Posterior cingulate gyrus (tissue), 11 donors: ENCODE measurements at places on chromosomes 2 and 18.

GRCh38 chr18:45166836-45167551 is 448.3 kb upstream of the SLC14A2 start:
- DNase-seq: no peak

- DNase-seq: no peak
These were observed 182.6 kb downstream of the BCL11A start for GRCh38 chr2:60370814-60371213.

DNA sequence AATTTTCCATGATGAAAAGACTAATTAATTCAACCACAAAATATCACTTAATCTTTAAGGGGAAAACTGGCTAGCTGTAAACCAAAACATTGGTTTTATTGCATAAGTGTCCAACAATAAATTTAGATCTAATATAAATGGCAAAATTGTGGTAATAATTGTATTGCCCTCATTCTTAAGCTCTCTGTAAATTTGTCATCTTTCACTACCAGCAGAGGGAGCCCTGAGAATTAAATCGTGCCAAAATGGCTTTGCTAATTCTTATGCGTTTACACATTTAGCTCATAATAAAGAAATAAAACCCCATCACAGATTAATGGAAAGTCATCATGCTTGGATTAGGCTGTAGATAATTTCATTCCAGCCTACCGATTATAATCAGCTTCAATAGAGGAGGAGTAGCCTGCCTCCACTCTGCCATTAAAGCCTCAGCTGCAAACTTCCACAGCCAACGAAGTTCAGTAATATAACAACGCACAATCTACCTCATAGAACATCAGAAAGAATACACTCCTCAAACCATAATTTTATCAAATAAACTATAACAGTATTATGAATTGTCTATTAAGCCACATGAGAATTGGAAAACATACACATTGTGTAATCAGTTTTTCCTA is 70.0 kb upstream of the ATP5MC3 start:
- no peak for DNase-seq

- no peak for DNase-seq
These were observed 13.9 kb downstream of the VIL1 start for GRCh38 chr2:218432676-218433365.

- DNase-seq: no peak
These were observed 107.3 kb downstream of the CPS1 start for GRCh38 chr2:210663631-210664089.

DNA sequence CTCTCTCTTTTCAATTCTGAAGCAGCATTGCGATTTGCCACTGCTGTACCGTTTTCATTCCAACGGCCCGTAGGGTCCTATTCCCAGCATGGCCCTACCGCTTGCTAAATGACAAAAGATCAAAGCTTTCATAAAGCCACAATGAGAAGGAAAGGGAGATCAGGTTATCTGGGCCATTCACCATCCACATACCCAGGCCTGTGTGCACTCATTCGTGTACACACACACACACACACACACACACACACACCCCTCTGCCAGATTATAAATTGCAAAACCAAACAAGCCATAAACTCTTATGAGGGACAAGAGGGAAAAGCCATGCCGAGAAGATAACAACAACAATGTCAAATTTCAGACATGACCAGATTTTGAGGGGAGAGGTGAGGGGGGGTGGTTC is 282.3 kb downstream of the BCL11A start:
- DNase-seq: no peak

GRCh38 chr2:136020831-136021230 is 35.4 kb upstream of the DARS1 start:
- DNase-seq: no peak

DNA sequence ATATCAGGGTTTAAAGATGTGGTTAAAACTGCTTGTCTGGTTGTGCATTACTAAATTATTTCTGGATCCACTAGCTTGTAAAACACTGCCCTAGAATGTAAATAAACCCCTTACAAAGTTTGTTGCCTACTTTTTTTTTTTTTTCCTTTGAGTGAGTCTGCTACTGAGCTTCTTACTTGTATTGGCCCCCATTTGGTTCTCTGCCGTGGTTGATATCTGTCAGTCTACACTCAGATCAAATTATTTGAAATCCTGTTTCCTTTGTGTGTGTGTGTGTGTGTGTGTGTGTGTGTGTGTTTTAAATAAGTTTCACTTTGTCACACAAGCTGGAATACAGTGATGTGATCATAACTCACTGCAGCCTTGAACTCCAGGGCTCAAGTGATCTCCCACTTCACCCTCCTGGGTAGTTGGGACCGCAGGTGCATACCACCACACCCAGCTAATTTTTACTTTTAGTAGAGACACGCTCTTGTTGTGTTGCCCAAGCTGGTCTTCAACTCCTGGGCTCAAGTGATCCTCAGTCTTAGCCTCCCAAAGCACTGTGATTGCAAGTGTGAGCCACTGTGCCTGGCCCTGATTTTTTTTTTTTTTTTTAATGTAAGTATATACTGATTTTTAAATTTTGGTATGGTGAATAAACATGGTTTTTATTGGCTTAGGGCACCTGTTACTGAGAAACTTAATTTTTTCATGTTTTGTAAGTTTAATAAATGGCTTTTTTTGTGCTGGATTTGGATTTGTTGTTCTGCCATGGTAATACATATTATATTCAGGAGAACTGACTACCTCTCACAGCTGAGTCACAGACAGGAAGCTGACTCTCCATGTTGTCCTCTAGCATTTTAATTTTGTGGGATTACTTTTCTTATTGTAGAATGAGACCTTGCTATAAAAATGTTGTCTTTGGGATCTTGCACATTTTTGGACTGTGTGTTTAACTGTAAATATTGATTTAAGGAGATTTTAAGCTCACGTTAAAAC is 48.5 kb downstream of the MAP4K4 start:
- DNase-seq: no peak

DNA sequence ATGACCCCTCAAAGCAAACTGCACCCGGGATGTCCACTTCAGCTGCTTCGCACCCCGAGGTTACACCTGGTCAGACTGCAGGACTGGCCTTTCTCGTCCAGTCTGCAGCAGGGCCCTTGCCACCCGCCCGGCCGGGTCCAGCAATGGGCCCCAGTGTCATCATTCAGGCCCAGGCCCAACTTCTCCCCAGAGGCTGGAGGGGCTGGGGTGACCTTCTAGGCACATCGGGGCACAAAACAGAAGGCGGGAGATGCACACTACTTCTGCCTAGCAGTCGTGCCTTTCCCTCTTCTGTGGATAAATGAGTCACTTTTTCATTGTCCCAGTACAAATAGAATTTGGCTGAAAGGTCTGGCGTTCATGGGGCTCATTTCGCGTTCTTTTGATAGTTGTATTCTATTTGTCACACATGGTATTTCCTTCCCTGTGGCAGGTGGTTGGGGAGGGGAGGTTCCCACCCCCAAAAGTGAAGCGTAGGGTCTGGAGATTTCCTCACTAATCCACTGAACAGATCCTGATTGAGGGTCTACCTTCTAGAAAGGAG is 56.9 kb upstream of the ID2 start:
- peak; percentile 4 for DNase-seq

GRCh38 chr2:69011611-69012157 is 1.3 kb upstream of the ANTXR1 start:
- DNase-seq: no peak

DNA sequence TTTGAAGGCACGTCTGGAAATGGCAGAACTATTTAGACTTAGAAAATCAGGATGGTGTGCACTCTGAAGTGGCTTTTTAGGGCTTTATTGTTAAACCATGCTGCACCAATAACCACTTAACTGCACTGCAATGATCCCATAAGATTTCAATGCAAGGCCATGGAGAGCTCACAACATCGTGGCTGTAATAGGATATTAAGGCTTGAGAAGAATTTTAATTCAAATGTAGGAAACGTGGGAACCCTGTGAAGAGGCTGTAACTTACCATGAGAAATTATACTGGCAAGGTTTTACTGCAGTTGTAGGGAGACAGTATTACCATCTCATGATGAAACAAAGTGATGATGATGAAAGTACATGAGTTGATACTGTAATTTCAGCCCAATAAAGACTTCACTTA is 242.5 kb downstream of the AFF3 start:
- no peak for DNase-seq

GRCh38 chr2:152415231-152415642 is 80.3 kb downstream of the FMNL2 start:
- DNase-seq: no peak

DNA sequence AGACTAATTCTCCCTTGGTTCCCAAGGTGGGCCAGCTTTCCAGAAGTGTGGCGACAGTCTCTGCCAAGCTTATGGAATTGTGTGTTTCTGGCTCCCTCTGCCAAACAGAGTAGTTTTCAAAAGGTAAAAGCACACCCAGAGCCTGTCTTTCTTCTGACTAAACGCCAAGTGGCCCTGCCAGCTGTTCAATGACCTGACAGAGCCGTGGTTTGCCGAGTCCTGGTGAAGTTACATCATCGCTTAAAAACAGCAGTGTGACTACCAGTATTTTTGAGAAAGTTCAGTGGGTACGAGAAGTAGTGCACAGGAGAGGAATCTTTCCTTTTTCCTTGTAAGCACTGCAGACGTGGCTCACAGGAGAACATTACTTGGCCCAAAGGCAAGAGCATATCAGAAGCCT is 1.9 kb downstream of the PER2 start:
- DNase-seq: no peak
